ENCODE measurements at places on chromosomes 1 and 21. TPM values are rescaled to one million over a fixed set of nuclear protein-coding genes. Genes with fewer than 3 reads are reported as not detected.

Gene HTR6
- total RNA-seq: 4.3 TPM

- peaks cover 25% of the 10 kb centered on the region for H3K4me1 ChIP-seq
- no peak for DNase-seq
- peaks cover 2% of the 10 kb centered on the region for H3K36me3 ChIP-seq
- H3K27me3 ChIP-seq: no peaks in the 10 kb centered on the region
- peak overlapping the region; percentile 87 for H3K4me3 ChIP-seq
Measured at GRCh38 chr1:2555634-2556276, 416 bp upstream of the TNFRSF14 start.

DNA sequence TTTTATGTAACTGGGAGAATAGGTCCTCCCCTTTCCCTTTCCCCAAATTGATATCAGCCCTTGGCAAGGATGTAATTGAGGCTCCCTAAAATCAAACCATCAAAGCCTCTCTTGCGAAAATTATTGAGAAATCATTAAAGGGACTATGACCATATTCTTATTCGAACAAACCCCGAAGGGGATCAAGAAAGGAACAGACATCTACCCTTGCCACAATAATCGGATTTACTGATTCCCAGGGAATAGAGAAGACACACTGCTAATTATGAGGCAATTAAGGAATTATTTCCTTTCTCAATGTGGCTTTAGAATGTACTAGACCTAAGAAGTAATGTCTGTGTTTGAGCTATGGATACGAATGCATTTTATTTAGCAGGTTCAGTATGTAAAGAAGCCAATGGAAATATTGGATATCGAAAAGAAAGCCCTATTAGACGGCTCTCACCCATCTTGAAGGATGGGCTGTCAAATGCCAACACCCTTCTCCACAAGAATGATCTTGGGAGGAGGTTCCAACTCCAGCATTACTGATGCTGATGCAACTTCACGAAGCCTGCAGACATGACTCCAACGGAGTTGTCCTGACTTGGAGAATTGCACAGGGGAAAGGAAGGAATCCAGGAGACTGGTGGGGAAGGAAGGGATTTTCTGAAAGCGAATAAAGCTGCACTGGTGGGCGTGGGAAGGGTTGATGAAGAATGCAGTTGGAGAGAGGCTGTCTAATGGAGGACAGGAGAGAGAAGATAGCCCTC lies 11.6 kb upstream of the PTPRF start:
- no peaks in the 10 kb centered on the region for H3K27me3 ChIP-seq
- H3K4me1 ChIP-seq: no peaks in the 10 kb centered on the region
- DNase-seq: no peak
- no peak overlapping the region for H3K4me3 ChIP-seq

Gene DMBX1
- total RNA-seq: not detected

GRCh38 chr1:95096218-95096841 lies 20.8 kb upstream of the TLCD4 start:
- no peak overlapping the region for H3K27ac ChIP-seq
- H3K4me3 ChIP-seq: no peak overlapping the region
- no peaks in the 10 kb centered on the region for H3K27me3 ChIP-seq
- no peaks in the 10 kb centered on the region for H3K36me3 ChIP-seq
- peaks cover 6% of the 10 kb centered on the region for H3K4me1 ChIP-seq

- DNase-seq: no peak
- H3K4me1 ChIP-seq: peaks cover 4% of the 10 kb centered on the region
- H3K27ac ChIP-seq: no peak within 1 kb of the TSS
- H3K36me3 ChIP-seq: no peaks in the 10 kb centered on the region
- H3K27me3 ChIP-seq: no peaks in the 10 kb centered on the region
- no peak within 1 kb of the TSS for H3K4me3 ChIP-seq
Measured at GRCh38 chr1:15456313-15456954, at the start of gene CELA2A. Gene CELA2A (plus strand): TSS chr1:15456732. CDS start chr1:15456754, 22 bp downstream.
